ENCODE measurements at places on chromosomes 4 and X.

DNA sequence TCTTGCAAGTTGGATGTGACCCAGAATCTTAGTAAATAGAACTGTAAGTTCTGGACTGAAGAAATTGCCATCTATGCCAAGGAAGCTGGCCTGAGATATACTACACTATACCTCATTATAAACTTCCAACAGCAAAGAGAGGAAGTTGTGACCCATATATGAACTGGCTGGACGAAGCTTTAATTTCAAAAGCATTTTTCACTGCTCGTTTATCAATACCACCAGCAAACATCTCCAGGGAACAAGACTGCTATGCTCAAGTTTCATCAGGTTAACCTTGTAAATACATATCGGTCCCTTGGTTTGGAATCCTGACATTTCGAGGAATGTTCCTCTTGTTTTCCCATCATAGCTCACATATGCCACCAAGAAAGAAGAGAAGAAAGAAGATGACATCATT is 334.5 kb upstream of the IGFBP7 start:
- no peak overlapping the region for H3K27ac ChIP-seq
- no peaks in the 10 kb centered on the region for H3K36me3 ChIP-seq
- no peak overlapping the region for H3K4me3 ChIP-seq
- H3K27me3 ChIP-seq = no peaks in the 10 kb centered on the region

GRCh38 chr4:81606801-81607501 is 135.2 kb upstream of the RASGEF1B start:
- H3K4me3 ChIP-seq = no peak overlapping the region
- no peaks in the 10 kb centered on the region for H3K36me3 ChIP-seq
- H3K27ac ChIP-seq = no peak overlapping the region
- H3K4me1 ChIP-seq = peaks cover 7% of the 10 kb centered on the region
- DNase-seq = no peak

- no peaks in the 10 kb centered on the region for H3K27me3 ChIP-seq
- H3K4me1 ChIP-seq = no peaks in the 10 kb centered on the region
- H3K27ac ChIP-seq = no peak overlapping the region
- H3K36me3 ChIP-seq = peaks cover 19% of the 10 kb centered on the region
- DNase-seq = peak; percentile 8
- no peak overlapping the region for H3K4me3 ChIP-seq
Measured at GRCh38 chr4:175215657-175216056, 297.5 kb downstream of the ADAM29 start.

GRCh38 chr4:149964001-149964796 is 114.0 kb upstream of the DCLK2 start:
- no peak overlapping the region for H3K27ac ChIP-seq
- no peaks in the 10 kb centered on the region for H3K27me3 ChIP-seq
- DNase-seq = no peak
- no peak overlapping the region for H3K4me3 ChIP-seq
- no peaks in the 10 kb centered on the region for H3K4me1 ChIP-seq

DNA sequence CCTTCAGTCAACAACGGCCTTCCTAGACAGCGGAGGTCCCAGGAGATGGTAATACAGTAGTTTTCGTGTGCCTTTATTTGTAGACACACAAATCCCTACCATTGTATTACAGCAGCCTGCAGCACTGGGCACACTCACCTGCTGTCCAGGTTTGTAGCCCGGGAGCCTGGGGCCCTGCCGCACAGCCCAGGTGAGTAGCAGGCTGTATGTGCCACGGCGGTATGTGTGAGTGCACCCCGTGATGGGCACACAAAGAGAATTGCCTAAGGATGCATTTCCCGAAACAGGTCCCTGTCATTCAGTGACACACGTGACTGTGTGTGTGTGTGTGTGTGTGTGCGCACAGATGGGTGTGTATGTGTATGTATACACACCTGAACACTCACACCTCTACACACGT is 8.1 kb upstream of the SLC25A6 start:
- H3K27ac ChIP-seq = no peak overlapping the region
- H3K27me3 ChIP-seq = no peaks in the 10 kb centered on the region
- DNase-seq = no peak
- no peak overlapping the region for H3K4me3 ChIP-seq
- H3K4me1 ChIP-seq = no peaks in the 10 kb centered on the region
- peaks cover 16% of the 10 kb centered on the region for H3K36me3 ChIP-seq

DNA sequence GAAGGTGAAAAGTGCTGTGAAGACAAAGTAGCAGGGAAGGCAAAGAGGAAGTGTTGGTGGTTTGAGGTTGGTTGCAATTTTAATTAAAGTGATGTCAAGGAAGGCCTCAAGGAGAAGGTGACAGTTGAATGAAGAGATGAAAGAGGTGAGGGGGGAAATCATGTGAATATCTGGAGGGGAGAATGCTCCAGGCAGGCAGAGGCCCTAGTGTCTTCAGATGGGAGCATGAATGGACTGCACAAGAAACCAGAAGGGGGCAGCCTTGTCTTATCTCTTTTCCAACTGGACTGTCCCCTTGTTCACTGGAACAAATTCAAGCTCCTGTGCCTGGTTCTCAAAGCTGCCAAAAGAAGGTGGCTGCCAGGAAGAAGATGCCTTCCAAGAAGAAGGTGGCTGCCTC is 68.4 kb downstream of the MAOB start:
- no peak overlapping the region for H3K27ac ChIP-seq
- H3K4me3 ChIP-seq = no peak overlapping the region
- H3K36me3 ChIP-seq = no peaks in the 10 kb centered on the region
- H3K27me3 ChIP-seq = no peaks in the 10 kb centered on the region

DNA sequence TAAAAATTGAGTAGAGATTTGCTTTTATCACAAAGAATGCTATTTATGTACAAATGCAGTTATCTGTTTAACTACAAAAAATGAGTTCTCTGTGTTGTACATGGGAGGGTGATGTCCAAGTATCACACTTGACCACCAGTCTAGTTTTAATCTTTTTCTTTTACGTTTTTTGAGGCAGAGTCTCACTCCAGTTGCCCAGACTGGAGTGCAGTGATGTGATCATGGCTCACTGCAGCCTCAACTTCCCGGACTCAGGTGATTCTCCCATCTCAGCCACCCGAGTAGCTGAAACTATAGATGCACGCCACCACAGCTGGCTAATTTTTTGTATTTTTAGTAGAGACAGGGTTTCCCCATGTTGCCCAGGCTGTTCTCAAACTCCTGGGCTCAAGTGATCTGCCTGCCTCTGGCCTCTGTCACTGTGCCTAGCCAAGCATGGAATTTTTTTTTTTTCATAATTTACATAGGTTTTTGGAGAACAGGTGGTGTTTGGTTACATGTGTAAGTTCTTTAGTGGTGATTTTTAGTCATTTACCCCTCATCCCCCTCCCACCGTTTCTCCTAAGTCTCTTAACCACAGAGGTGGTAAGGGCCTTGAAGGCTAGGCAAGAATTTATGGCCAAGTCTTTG is 47.9 kb upstream of the RPA4 start:
- no peak overlapping the region for H3K4me3 ChIP-seq
- no peak for DNase-seq
- no peaks in the 10 kb centered on the region for H3K36me3 ChIP-seq
- no peak overlapping the region for H3K27ac ChIP-seq

DNA sequence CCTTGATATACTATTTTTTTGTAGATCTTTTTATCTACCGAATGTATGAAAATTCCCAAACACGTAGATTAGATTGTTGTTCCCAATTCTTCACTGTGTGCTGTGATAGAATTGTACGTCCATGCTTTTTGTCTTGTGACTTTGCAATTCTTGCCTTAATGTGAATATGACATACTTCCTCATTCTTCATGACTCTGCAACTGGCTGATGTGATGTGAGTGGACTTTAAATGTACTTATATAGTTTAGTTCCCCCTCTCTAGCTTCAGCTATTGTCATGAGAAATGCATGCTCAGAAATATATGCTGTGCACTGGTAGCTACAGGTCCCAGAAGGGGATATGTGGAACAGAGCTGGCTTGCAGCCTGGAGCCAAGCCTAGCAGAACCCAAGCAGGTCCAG is 89.4 kb downstream of the FTHL17 start:
- no peaks in the 10 kb centered on the region for H3K36me3 ChIP-seq
- H3K4me3 ChIP-seq = no peak overlapping the region
- DNase-seq = no peak
- H3K27me3 ChIP-seq = no peaks in the 10 kb centered on the region

DNA sequence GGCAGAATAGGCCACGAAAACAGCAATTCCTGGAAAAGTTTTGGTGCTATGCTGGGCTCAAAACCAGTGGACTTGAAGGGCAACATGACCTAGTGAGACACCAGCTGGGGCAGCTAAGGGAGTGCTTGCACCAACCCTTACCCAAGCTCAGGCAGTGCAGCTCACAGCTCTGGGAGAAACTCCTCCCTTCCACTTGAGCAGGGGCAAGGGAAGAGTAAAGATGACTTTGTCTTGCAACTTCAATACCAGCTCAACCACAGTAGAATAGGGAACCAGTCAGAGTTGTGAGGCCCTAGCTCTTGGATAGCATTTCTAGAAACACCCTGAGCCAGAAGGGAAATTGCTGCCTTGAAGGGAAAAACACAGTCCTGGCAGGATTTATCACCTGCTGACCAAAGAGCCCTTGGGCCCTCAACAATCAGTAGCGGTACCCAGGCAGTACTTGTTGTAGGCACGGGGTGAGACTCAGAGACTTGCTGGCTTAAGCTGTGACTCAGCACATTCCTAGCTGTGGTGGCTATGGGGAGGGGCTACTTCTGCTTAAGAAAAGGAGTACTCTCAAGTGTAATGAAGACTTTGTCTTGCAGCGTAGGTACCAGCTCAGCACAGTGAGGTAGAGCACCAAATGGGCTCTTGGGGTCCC is 19.7 kb upstream of the ABCG2 start:
- H3K4me3 ChIP-seq = no peak overlapping the region
- peak; percentile 93 for DNase-seq
- H3K27ac ChIP-seq = peak overlapping the region; percentile 48
- H3K4me1 ChIP-seq = peaks cover 14% of the 10 kb centered on the region
- no peaks in the 10 kb centered on the region for H3K27me3 ChIP-seq
- H3K36me3 ChIP-seq = no peaks in the 10 kb centered on the region

GRCh38 chr4:124202099-124202498 is 510.4 kb downstream of the ANKRD50 start:
- H3K4me3 ChIP-seq = no peak overlapping the region
- no peak overlapping the region for H3K27ac ChIP-seq
- H3K36me3 ChIP-seq = no peaks in the 10 kb centered on the region
- peak; percentile 28 for DNase-seq

- H3K4me1 ChIP-seq = no peaks in the 10 kb centered on the region
- H3K4me3 ChIP-seq = no peak overlapping the region
- H3K27ac ChIP-seq = no peak overlapping the region
- peak; percentile 78 for DNase-seq
Measured at GRCh38 chr4:178086320-178086719, 644.1 kb upstream of the AGA start.

- no peak overlapping the region for H3K27ac ChIP-seq
- no peaks in the 10 kb centered on the region for H3K36me3 ChIP-seq
- no peaks in the 10 kb centered on the region for H3K4me1 ChIP-seq
- no peaks in the 10 kb centered on the region for H3K27me3 ChIP-seq
- DNase-seq = no peak
Measured at GRCh38 chr4:168677063-168677462, 180.2 kb downstream of the PALLD start.

DNA sequence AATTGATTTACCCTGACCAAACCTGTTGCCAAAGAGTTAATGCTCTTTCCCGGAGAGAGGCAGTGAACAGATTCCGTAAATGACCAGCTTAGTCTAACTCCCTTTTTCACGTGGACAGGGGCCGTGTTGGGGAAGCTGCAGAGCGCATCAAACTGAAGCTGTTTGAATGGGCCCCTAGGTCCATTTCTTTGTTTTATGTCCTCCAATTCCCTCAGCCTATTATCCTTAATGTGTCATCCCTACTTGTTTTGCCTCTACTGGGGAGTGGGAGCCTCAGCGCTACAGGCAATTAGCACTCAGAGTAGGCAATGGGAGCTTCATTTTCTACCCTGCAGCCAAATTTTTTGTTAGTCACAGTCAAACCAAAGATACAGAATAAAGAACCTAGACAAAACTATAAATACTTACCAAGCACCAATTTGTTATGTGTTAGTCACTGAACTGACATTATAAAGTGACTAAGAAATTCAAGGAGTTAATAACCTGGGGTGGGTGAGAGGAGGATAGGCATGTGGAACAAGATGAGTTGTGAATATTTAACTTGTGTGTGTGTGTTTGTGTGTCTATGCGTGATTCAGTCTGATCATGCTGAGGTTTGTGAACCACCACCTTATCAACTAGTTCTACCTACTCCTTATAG is 417.4 kb downstream of the PACRGL start:
- no peak for DNase-seq
- H3K27me3 ChIP-seq = no peaks in the 10 kb centered on the region
- no peaks in the 10 kb centered on the region for H3K36me3 ChIP-seq
- H3K27ac ChIP-seq = no peak overlapping the region

GRCh38 chrX:154488336-154489075 is 1.9 kb downstream of the SLC10A3 start:
- H3K36me3 ChIP-seq = no peaks in the 10 kb centered on the region
- H3K4me1 ChIP-seq = no peaks in the 10 kb centered on the region
- DNase-seq = no peak
- H3K4me3 ChIP-seq = no peak overlapping the region

DNA sequence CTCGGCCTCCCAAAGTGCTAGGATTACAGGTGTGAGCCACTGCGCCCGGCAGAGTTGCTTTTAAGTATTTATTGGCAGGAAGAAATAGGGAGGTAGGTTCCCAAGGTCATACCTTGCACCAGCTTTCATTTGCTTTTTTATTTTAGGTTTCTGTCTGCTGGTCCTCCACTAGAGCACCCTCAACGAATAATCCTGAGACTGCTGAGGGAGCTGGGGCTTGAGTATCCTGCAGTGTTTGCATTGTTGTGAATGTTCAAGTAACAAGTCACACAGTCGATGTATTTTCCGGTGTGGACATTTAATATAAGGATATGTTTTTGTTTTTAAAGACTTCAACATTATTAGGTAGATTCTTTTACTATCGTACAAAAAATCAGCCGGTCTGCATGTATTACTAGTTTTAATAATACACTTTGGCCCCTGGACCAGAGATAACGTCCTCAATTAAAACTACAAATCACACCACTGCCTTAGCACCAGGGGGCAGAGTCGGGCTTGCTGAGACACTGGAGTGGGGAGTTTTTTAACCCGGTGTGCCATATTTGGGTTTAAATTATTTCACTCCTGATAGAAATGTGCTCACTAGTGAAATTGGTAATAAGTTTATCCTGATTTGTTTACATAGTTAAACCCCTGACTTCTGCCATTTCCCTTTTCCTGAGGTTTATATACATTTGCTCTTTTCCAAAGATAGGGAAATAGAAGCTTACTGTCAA is 11.6 kb downstream of the SMIM20 start:
- no peaks in the 10 kb centered on the region for H3K27me3 ChIP-seq
- H3K4me3 ChIP-seq = no peak overlapping the region
- peak overlapping the region; percentile 33 for H3K27ac ChIP-seq
- H3K36me3 ChIP-seq = no peaks in the 10 kb centered on the region
- no peaks in the 10 kb centered on the region for H3K4me1 ChIP-seq
- DNase-seq = peak; percentile 76

DNA sequence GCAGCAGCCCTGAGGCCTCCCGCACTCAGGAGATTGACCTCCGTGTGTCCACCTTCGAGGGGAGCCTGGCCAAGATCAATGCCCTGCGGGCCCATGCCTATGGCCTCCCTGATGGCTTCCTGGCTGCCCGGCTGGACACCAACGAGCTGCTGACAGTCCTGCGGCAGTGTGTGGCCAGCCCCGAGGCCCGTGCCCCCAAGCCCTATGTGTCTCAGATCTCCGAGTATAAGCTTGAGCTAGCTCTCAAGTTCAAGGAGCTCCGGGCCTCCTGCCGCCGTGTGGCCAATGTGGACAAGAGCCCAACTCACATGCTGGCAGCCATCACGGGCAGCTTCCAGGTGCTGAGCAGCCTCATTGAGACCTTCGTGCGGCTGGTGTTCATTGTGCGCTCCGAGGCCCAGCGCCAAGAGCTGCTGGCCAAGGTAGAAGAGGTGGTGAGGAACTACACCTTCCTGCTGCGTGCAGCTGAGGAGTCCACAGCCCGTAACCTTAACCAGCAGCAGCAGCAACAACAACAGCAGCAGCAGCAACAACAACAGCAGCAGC is 25.5 kb upstream of the PRPS1 start:
- H3K4me1 ChIP-seq = peaks cover 4% of the 10 kb centered on the region
- no peak overlapping the region for H3K4me3 ChIP-seq
- no peaks in the 10 kb centered on the region for H3K36me3 ChIP-seq
- DNase-seq = no peak
